Renal cortex interstitium (tissue), 15 donors: ENCODE measurements at places on chromosomes 13 and 19.

- DNase-seq, result no peak
Measured at GRCh38 chr19:35718345-35719041, 690 bp downstream of the KMT2B start.

DNA sequence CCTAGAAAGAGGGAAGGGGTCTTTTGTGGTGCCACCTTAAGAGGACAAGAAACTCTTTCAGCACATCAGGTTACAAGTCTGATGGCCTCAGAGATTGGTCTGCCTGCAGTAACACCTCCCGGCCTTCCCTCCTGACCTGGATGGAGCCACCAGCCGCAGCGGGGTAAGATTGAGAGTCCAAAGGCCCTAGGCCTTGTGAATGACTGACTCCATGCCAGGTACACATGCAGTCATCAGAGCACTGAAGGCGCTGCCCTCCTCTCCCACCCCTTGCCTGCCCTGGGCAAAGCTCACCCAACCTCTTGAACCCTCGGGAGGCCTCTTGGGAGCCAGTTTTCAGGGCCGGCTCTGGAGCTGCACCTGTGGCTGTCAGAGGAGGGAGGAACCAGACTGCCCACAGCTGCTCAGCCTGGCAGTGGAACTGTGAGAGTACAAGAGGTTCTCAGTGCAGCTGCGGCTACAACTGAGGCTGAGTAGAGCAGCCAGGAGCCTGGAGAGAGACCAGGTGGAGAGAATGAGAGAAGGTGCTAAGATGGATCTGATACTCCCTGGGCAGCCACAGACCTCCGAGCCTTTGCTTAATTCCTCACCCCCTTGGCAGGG, 23.8 kb upstream of the C13orf42 start:
- DNase-seq, result no peak

DNA sequence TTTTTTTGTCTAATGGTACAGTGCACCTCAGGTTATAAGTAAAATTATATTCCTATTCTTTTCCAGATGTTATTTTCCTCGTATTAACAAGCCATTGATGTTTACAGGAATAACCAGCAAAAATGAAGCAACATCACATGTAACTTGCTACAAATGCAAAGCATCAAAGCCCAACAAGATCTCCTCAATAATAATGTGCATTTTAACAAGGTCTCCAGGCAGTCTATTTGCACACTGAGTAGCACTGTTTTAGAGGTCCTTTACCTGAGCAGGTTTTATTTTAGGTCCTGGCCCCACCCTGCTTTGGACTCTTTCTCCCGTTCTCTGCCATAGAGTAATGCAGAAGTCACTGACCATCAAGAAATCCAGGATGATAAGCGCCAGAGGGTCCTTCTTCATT, 298.4 kb downstream of the FGF14 start:
- DNase-seq, result no peak

DNA sequence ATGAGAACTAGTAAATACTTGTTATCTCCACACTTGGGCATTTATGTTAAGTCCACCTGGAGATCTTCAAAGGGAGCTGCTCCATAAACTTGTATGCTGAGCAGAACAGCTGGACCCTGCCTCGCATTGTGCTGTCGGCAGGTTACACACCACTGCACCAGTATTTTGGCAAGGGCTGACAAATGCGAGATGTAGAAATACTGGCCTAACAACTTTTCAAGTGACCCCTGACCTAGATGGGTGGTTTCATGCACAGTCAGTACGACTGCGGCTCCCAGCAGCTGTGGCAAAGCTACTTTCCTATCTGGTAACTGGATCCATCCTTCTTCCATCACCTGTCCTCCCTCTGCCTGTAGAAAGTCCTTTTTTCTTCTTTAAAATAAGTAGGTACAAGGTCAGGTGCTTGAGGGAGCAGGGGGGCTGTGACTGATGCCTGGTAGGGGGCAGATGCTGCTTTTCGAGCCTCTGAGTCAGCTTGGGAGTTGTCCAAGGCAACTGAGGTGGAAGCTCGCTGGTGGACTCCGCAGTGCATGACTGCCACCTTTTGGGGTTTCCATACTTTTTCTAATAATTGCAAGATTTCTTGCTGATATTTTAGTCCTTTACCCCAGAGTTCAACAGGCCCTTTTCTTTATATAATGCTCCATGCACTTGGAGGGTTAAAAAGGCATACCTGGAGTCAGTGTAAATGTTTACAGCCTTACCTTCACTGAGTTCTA, 86.8 kb downstream of the SLC25A15 start:
- DNase-seq, result no peak

GRCh38 chr19:53910170-53910518, 1.1 kb downstream of the CACNG7 start:
- no peak for DNase-seq

- DNase-seq, result no peak
Measured at GRCh38 chr19:11737964-11738745, 591 bp downstream of the ZNF823 start.

GRCh38 chr19:4550018-4550417, 9.5 kb downstream of the SEMA6B start:
- no peak for DNase-seq

DNA sequence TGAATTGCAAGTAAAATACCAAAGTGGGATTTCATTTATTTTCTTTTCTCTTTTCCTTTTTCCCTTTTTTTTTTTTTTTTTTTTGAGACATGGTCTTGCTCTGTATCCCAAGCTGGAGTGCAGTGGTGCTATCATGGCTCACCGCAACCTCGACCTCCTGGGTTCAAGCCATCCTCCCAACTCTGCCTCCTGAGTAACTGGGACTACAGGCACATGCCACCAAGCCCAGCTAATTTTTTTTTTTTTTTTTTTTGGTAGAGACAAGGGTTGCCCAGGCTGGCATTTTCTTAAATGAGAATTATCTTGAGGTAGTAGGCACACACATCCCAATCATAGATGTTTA, 68.5 kb upstream of the GPR183 start:
- no peak for DNase-seq

DNA sequence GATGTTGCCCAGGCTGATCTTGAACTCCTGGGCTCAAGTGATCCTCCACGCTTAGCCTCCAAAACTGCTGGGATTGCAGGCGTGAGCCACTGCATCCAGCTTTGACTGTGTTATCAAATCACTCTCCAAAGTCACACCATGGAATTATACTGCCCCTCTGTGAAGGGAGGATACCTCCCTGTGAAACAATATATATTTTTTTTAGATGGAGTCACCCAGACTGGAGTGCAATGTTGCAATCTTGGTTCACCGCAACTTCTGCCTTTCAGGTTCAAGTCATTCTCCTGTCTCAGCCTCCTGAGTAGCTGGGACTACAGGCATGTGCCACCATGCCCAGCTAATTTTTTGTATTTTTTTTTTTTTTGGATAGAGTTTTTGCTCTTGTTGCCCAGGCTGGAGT, 7.7 kb downstream of the TYK2 start:
- no peak for DNase-seq

DNA sequence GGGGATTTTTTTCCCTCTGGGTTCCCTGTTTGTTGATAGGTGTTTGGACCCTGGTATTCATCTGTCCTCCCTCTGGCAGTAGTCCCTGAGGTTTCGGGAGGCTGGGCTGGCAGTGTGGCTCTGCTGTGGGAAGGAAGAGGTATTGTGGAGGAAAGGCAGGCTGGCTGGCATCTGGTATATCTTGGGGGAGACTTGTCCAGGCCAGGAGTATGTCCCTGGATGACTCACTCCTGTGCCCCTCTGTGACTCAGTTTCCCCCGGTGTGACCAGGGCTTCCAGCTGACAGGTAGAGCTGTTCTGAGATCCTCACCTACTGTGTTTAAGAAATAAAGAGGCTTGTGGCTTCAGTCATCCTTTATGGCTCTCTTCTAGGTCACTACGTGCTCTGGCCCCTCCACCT, 14.2 kb upstream of the ZNF492 start:
- no peak for DNase-seq

DNA sequence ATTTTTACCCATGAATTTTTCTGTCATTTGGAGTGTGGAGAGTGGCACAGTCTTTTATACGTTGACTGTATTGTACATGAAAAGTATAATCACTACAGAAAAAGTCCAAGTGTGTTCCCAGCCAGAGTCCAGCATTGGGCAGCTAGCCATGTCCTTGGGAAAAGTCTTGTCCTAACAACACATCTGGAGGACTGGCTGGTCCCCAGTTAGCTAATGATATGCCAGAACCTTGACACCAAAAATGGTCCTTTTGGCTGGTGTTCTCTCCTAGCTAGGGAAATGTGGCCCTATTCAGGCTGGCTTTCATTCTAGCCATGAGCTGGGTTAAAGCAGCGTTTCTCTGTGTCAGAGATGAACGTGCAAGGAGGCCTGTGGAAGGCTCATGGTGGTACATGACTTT, 98.9 kb downstream of the ESD start:
- no peak for DNase-seq

DNA sequence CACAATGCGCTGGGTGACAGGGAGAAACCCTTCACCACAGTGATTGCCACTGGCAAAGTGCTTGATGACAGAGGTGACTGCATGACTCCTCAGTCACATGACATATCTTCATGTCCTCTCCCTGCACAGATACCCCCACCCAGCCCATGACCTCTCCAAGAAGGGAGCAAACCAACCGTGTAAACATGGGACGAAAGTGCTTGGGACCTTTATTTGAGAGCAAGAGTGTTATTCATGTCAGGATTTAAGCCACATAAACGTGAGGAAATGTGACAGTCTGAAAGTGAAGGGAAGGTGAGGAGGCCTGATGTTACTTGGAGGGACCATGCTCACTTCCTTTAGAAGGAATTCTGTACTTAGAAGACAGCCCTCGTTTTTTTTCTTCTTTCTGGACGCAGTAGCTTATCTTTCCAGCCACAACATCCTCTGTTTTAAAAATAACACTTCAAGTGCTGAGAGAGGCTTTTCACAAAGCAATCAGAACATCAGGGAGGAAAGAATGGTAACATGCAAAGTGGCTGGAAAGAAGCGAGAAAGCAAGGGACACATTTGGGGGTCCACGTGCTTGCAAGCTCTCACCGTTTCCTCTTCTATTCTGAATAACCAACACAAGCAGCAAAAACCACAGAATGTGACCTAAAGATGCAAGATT, 35.6 kb downstream of the EPS15L1 start:
- no peak for DNase-seq

DNA sequence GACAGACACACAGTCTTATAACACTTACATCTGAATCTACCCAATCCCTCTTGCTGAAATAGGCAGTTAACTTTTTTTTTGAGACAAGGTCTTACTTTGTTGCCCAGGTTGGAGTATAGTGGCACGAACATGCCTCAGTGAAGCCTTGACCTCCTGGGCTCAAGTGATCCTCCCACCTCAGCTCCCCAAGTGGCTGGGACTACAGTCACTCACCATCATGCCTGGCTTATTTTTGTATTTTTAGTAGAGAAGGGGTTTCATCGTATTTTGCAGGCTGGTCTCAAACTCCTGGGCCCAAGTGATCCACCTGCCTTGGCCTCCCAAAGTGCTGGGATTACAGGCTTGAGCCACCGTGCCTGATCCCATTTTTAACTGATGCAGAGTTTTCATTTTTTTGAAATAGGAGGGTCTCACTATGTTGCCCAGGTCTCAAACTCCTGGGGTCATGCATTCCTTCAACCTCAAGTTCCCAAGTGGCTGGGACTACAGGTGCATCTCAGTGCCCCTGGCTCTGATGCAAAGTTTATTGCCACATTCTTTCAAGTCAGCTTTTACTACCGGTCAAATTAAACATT, 7.6 kb downstream of the ELF1 start:
- DNase-seq, result no peak

DNA sequence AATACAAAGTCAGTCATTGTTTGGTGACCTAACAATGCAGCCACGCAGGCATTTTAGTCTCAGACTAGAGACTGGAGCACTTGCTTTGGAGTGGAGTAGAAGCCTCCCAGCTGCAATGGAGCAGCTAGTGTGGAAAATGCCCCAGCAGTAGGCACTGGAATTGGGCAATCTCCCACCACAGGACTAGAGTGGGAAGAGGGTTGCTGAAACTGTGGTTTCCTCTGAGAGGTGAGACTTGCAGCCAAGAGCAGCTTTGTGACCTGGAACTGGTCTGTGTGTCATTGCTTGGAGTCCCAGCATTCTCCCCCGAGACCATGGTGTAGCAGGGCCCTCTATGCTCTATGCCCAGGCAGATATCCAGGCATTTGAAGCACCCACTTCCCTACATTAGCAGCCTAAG, 556.3 kb downstream of the UQCRFS1 start:
- no peak for DNase-seq

GRCh38 chr19:33662391-33663092, 40.8 kb downstream of the CHST8 start:
- DNase-seq, result no peak

DNA sequence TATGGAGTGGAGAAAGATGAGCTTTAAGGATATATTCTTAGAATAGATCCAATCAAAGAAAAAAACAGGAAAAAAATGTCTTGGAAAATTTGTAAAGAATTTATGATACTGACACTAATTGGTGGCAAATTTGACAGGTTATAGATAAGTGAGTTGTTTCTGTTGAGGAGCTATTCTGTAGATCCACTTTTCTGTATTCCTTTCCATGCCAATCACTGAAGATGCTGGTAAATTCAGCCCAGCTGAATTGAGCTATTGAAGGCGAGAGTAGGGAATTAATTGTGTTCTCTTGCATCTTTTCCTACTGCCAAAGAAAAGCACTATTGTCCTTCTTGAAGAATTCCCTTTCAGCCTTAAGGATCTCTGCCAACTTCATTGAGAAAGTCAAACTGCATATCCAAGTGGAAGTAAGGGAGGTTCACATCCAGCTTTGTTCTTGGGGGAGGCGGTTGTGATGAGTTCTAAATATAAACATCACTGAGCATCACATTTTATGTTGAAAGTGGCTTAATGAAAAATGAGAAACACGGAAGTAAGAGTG, 113.1 kb downstream of the PCDH9 start:
- no peak for DNase-seq

DNA sequence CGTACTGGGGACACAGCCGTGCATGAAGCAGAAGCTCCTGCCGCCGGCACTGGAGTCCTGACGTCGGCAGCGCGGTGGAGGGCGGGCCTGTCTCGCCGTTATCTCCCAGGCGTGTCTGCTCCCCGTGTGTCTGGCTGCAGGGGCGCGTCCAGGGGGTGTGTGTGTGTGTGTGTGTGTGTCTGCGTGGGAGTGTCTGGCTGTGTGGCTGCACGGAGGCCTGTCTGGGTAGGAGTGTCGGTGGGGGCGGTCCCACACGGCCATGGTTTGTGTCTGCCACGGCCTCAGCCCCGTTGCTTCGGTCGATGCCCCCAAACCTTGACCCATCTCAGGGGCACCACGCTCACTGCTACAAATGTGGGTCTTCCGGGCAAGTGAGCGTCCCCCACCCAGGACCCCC, 18.3 kb downstream of the ARID3A start:
- no peak for DNase-seq

DNA sequence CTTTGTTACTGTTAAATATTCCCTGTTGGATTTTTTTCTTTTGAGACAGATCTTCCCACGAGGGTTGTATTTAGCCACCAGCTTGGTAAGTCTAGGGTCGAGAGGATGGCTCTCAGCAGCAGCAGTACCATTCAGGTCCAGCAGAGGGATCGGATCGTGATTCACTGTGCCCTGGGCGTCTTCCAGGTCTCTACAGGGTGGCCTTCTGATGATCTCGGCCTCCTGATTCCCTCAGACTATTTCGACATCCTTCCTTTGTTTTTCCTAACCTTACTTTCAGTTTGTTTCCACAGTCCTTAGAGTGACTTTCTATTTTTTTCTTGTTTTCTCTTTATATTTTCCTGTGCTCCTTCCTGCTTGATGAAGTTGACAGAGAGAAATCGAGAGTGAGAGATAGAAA, 1436.9 kb downstream of the UQCRFS1 start:
- no peak for DNase-seq
